ENCODE measurements at places on chromosomes 1 and 21.

DNA sequence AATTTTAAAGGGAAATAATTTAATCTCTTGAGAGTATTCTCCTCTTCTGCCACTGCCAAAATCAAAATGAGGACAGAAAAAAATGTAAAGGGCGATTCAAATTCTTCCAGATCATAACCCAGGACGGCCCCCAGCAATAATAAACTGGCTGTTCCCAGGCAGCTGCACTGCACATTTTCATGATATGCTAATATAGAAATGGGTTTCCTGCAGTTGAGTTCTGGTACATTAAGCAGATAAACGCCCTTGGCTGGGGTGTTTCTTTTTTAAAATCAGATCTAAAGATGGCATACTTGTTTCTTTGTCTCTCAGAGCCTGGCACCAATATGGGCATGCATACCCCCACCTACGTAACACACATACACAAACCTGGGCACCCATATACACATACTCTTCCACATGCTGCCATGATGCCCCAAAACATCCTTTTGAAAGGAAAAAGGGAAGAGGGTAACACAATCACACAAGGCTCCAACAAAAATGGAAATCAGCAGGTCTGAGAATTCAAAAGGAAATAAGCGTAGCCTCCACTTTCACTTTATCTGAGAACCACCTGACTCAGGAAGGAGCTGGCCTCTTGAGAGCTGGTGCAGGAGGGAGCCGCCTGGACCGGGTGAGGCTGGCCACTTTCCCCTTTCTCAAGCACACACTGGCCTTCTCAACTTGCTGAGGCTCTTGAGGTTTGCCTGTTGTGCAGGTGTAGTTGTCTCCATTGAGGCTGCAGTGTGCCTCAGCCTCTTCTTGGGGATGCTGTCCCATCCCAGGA is 653.4 kb downstream of the KIF26B start:
- DNase-seq, result no peak

GRCh38 chr1:44644806-44645205 is 29.5 kb downstream of the TMEM53 start:
- DNase-seq, result no peak

- DNase-seq, result no peak
These were observed 16.6 kb downstream of the CDKN2C start for GRCh38 chr1:50986653-50987052.

DNA sequence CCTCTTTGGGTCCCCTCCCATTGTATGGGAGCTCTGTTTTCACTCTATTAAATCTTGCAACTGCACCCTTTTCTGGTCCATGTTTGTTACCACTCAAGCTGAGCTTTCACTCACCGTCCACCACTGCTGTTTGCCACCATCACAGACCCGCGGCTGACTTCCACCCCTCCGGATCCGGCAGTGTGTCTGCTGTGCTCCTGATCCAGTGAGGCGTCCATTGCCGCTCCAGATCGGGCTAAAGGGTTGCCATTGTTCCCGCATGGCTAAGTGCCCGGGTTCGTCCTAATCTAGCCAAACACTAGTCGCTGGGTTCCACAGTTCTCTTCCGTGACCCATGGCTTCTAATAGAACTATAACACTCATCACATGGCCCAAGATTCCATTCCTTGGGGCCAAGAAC is 157.2 kb downstream of the SEC16B start:
- no peak for DNase-seq

DNA sequence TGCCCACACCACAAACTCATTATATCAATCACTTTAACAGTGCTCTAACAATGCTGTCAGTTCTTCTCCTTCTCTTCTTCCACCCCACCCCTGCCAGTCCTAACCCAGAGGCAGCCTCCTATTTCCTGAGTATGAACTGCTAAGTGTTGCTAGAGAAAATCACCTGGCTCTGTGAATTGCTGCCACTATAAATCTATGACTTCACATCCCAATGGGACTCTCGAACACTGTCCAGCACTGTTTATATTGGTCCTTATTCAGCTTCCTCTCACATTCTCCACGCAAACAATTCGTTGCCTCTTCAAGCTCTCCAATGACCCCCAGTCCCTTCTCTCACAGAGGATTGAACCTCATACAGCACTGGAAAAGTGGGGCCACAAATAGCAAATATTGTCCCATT is 27.0 kb upstream of the USH2A start:
- DNase-seq, result no peak

- no peak for DNase-seq
These were observed 109.0 kb downstream of the PPIAL4G start for GRCh38 chr1:148374101-148374500.

GRCh38 chr1:205325334-205325884 is 3.9 kb upstream of the NUAK2 start:
- peak; percentile 95 for DNase-seq

- no peak for DNase-seq
These were observed 236.9 kb upstream of the DPYD start for GRCh38 chr1:98157524-98158313.

DNA sequence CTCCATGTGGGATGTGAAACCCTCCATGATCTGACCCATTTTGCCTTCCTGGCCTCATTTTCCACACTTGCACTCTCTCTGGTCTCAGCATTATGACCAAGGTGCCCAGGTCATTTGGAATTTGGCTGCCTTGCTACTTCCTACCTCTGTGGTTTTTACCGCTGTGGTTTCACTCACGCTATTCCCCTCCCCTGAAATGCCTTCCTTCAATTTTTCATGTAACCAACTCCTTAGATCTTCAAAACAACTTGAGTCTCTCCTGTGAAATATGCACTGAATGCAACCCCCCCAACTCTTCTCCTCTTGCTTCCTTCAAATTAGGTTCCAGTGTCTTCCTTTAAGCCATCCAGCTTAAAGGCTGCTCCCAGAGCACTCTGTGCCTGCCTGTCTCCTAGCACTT is 50.1 kb downstream of the PHC2 start:
- DNase-seq, result no peak

GRCh38 chr1:43947874-43948437 is 1.2 kb downstream of the IPO13 start:
- no peak for DNase-seq

DNA sequence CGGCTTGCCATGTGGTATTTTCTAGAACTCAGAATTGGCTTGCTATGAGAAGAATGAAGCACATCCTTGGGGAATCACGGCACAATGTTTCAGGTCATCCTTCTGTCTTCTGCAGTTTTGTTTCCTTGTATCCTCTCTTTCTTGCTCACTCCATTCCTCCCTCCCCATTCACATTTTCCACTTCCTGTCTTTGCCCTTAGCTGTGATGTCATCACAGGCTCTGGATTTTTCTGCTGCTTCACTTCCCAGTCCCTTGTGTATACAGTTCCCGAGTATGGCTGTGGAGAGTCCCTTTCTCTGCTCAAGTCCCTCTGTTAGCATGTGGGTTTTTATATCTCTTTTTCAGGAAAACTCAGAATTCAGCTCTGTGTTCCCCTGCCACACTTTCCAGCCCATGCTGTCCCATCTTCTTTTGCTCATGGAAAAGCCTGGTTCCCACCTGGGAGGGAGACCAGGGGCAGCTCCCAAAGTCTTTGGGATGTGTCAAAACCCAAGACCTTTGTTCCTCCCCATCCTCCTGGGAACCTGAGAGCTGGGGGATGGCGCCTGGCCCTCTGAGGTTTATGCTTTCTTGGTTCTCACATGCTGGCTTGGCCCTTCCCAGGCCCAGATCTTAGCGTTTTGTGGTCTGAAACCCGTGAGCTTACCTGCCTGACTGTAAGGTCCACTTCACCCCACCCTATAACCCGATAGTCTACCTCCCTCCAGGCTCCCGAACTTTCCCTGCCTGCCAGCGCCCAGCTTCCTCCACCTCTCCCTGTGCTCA is 4.8 kb upstream of the RGS16 start:
- no peak for DNase-seq

DNA sequence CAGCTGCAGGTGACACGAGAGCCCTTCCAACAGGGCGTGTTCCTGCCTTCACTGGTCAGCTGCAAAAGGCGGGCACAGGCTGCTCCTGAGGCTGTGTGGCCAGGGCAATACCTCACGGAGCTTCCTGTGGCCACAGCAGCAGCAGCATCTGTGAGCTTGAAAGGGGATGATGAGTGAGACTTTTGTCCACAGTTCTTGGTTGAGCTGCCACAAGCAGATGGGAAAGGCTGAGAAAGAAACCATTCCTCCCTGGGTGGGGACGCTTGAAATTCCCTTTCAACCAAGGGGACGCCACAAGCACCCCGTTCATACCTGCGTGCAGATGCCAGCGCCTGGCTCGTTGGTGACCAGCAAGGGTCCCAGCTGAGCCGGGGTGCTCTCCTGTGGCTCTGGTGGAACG is 37.6 kb downstream of the B3GALT5 start:
- no peak for DNase-seq

DNA sequence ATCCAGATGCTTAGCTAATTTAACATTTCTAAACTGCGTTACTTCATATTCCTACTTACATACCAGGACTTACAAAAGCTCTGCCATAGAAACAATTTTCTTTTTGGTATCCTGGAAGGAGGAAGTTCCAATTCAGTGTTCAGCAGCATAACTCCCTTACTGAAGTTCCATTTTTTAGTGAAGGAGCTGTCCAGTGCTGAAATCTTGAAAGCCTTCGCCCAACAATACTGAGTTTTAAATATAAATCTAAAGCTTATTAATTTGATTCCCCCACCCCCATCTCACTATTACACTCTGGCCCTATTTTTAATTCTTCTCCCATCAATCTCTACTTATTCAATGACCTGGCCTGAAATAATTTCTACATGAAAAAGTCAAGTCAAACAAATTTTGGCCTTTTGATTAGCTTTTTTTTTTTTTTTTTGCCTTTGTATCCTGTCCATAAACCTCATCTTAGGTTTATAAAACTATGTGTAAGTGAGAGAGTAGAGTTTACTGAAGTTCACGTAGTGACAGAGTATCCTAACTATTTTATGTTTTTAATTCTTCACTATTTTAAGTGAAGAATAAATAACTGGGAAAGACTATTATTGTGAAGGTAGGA is 323.0 kb upstream of the PLD5 start:
- peak; percentile 26 for DNase-seq

GRCh38 chr1:29912425-29912824 is 676.1 kb downstream of the PTPRU start:
- DNase-seq, result peak; percentile 47

Measured in mesendoderm (in vitro differentiated cells).